ENCODE measurements at places on chromosomes 6 and 20.

DNA sequence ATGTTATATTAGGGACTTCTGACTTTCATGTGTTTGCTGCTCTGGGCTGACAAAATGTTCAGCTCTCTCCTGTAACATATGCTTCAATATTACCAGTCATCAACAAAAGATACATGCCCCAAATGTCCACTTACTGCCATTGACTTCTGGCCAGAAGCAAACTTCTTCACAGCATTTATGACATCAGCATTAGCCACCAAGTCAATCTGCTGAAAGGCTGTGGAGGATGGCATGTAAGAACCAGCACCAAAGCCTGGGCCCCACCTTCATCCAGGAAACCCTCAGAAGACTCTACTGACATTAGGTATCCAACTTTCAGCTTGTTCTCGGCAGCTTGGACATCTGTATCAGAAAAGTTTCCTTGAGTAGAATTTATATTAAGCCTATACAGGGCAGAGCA, 595.5 kb downstream of the COL12A1 start:
- DNase-seq: no peak

DNA sequence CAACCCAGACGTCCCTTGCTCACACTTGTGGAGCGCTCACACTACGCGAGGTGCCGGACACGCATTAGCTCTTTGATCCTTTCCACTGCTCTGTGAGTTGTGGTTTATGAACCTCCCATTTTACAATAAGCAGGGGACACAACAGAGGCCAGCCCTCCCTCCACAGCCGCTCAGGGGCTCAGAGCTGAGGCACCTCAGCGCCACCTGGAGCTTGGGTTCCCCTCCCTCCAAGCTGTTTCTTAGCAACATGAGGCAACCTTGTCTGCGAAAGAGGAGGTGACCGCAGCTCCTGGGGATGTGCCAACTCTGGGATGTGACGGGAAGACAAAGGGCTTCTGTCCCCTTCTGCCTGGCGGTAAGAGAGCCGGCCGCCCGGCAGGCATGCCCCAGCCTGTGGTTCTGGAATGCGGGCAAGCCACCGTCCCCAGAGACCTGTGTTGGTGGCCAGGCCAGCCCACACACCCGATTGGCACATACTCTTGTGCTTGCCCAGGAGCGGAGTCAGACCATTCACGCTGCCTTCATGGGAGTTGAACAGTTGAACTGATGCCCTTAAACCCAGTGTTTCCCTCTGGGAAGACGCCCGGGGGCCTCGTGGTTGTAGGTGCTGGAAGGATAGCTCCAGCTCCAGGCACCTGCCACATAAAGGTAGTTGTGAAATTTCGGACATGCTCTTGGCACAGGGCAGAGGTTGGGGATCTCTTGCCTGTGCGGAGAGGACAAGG, 44.5 kb downstream of the RBM38 start:
- peak; percentile 67 for DNase-seq

DNA sequence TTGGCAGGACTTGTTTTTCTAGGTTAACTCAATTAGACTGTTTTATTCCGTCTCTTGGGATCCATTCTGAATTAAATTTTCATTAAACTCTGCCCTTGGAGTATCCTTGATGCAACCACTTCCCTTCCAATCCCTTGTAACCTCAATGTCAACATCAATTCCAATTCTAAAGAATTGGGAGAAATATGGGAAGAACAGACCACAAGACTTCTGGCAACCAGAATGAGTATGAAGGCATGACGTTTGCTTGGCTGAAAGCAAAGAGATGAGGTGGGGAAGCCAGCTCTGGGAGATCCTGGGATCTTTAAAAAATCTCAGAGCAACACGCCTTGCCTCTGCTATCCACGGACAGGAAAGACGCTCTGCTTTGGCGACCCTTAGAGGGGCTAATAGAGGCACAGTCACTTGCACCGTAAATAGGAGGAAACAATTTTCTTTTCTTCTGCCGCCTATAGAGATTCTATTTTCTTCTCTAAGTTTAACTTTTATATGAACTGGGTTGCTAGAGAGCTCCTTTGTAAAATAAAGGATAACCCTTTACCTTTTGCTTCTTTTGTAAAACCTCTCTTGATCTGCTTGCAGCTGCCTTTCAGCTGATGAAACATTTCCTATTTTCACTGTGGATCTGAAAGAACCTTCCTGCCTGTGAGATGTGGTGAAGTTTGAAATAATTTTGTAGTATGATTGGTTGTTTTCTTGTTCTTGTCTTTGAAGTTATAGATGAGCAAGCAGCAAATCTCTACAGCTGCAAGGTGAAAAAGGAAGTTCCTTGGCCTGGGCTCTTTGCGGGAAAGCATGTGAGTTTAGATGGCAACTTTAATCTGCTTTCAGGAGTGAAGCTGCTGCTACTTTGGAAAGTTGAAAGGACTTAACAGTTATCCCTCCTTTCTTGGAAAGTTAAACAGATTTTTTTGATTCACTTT, at the start of gene ASIP:
TSS of gene ASIP (plus strand) at position 731 of the 923 bp plus-strand sequence. CDS start 18,952 bp downstream, outside the sequence.
- DNase-seq: peak; percentile 28

GRCh38 chr20:3454831-3455230, 16.0 kb upstream of the ATRN start:
- no peak for DNase-seq

DNA sequence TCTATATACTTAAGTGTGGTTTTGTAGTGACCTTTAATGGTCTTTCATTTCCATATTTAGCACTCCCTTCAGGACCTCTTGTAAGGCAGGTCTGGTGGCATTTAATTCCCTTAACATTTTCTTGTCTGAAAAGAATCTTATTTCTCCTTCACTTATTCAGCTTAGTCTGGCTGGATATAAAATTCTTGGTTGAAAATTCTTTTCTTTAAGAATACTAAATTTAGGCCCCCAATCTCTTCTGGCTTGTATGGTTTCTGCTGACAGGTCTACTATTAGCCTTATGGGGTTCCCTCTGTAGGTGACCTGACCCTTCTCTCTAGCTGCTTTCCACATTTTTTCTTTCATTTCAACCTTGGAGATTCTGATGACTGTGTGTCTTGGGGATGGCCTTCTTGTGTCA, 236.9 kb downstream of the THBS2 start:
- DNase-seq: no peak

DNA sequence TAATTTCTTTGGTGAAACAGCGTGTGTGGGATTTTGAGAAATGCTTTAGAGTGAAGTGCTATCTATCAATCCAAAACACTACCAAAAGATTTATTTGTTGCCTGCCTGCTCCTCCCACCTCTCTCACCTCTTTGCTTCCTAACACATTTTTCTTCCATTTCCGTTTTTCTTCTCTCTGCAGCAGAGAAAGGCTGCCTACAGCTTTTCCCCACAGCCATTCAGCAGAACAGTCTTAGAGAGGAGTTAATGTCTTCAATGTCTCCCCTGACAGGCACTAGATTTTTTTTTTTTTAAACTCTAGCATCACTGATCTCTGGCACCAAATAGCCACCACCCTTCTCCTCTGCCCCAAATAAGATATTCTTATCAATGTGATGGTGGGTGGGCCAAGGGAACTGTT, 327.8 kb upstream of the MAN1A1 start:
- DNase-seq: no peak

- DNase-seq: no peak
Measured at GRCh38 chr6:12423832-12424231, 133.7 kb downstream of the EDN1 start.

GRCh38 chr20:8964959-8965562, 103.8 kb upstream of the PLCB4 start:
- no peak for DNase-seq

GRCh38 chr20:35621560-35621946, 5.9 kb downstream of the SPAG4 start:
- DNase-seq: no peak

GRCh38 chr20:4504814-4505213, 216.9 kb upstream of the PRND start:
- DNase-seq: no peak

DNA sequence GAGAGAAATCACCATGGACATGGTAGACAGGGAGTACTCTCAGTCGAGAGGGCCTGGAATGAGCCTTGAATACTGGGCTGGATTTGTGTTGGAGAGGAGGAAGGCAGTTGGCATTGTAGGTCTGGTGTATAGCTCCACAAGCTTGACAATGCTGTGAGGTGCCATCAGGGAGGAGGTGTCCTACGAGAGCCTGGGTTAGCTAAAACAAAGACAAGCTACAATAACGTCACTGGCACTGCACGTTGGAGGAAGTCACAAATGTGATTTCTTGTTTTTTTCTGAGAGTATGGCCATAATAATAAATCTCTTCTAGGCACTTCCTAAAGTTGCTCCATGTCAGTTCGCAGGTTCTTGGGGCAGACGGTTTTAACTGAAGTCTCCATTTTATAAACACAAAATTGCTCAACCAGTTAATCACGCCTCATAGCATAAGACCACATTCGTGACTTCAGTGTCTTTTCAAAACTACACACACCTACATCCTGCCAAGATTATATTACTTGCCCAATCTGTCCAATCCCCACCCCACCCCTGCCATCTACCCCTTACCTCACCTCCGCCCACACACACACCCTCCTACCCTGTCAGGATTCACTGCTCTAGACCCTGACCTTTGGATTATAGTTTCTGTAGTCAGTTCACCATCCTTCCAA, 4.4 kb upstream of the HLA-DMB start:
- no peak for DNase-seq

- DNase-seq: no peak
Measured at GRCh38 chr6:223763-224162, 68.5 kb upstream of the DUSP22 start.

GRCh38 chr20:61744691-61745396, 320.8 kb downstream of the TAF4 start:
- no peak for DNase-seq

DNA sequence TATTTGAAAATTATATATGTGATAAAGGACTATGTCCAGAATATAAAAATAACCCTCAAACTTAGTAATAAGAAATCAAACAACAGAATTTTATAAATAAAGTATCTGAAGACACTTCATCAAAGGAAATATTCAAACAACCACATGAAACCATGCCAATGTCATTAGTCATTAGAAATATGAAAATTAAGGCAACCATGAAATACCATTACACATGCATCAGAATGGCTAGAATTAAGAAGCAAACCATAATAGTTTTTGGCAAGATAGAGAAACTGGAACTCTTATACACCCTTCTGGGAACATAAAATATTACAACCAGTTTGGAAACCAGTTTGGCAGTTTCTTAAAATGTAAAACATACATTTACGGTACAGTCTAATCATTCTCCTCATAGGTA, 137.2 kb upstream of the ADGRB3 start:
- no peak for DNase-seq

GRCh38 chr6:43604174-43604573, 24.9 kb downstream of the GTPBP2 start:
- no peak for DNase-seq

DNA sequence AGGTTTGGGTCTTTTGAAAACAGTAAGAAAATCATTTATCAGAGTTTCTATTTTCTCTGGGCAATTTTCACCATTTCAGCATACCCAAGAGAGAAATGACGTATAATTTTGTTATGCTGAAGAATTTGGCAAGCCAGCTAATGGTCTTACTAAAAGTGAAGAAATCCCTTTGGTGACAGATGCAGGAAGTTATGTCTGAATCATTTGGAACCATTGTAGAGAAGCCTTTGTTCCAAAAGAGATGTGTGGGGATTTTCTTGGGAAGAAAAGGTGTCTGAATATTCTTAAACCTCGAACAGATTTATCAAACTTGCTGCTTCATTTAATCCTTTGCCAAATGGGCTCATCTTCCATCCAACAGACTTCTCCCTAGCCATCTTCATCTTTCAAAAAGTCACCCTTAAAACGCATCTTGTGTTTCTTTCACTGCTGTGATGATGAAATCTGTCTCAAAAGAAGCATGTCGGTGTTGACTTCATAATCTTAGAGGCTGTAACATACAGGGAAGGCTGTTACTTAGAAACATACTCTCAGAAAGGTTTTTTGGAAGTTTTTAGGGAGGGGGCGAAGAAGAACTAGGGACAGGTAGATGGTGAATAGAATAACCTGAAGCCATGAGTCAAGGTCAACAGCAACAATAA, 39.5 kb downstream of the CITED2 start:
- no peak for DNase-seq

DNA sequence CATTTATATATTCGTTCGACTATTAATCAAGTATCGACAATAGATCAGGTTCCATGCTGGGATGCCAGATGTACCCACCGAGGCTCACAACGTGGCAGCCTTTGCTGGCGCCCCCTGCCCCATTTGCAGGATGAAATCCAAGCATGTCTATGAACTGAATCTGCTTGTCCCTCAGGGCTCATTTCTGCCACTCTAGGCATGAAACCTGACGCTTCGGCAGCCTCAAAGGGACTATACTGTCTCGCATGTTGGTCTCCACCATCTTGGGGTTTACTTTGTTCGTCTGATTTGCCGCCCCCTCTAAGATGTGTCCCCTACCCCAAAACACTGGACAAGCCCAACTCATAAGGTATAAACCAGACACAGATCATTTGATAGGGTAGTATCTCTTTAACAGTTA, 36.7 kb downstream of the HUS1B start:
- no peak for DNase-seq

DNA sequence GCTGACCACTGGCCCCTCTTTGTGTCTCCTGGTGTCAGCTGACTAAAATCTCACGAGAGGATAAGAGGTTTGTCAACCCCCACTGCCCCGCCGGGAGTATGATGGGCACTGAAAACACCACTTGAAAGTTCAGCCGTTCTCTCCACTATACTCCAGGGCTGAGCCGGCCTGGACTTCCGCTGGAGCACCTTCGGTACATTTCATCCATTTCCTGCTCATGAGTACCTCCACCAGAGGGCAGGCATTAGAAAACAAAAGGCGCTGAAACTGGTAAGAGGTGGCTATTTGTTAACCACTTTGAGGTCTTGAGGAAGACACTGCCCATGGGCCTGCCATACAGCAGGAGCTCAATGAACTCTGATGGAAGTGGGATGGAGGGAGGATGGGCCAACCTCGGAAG, 17.9 kb upstream of the ANKRD60 start:
- no peak for DNase-seq

- DNase-seq: no peak
Measured at GRCh38 chr20:39851459-39851858, 837.6 kb downstream of the MAFB start.

DNA sequence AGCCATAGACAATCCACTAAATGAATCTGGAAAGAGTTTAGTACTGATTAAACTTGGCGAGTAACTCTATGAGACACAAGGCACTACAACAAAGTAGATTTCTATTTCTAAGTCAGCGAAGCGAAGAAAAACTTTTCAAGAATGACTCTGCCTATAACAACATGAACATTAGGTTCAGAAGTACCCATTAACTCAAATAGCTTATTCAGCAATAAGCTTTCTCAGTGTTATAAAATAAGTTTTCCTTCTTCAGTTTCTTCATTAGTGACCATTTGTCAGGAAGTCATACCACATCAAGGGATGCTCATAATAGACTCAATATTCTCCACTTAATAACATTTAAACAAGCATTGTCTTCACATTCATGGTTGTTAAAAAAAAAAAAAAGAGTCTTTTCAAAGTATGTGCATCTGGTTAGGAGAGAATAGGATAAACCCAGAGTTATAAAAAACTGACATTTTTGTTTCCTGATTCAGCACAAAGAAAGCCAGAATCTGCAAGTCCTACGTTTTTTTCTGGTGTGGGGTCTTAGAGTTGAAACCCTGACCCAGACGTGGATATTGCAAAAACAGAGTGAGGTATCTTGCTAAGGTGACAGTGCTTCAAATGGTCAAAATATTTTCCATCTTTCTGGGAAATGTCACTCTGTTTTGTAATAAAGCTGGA, 148.2 kb upstream of the PREP start:
- no peak for DNase-seq

GRCh38 chr20:46977909-46978588, 83.4 kb downstream of the EYA2 start:
- no peak for DNase-seq
